Activated T-helper 1 cell treated with anti-CD3 and anti-CD28 coated beads, Interleukin-2, amount 50 U/mL, for 16 hours (primary cell): ENCODE measurements at places on chromosomes 13 and 19.

DNA sequence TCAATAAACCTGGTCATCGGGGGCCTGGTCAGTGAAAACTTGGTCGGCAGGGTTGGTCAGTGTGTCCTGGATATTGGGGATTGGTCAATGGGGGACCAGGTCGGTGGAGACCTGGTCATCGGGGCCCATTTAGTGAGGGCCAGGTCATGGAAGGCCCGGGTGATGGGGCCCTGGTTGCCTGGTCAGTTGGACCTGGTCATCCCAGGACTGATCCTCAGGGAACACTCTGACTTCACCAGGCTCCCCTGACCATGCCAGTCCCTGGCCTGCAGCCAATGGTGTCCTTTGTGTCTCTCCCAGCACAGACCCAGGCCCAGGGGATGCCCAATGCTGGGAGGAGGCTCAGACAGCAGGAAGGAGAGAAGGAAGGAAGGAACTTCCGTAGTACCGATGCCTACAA is 42.1 kb upstream of the TPM4 start:
- DNase-seq = no peak

- peak; percentile 71 for DNase-seq
These were observed 8.6 kb upstream of the TYK2 start for GRCh38 chr19:10388957-10389356.

GRCh38 chr13:32075170-32075851 is 43.7 kb downstream of the FRY start:
- no peak for DNase-seq

- DNase-seq = no peak
These were observed 26.9 kb upstream of the TMEM160 start for GRCh38 chr19:47075179-47075810.

DNA sequence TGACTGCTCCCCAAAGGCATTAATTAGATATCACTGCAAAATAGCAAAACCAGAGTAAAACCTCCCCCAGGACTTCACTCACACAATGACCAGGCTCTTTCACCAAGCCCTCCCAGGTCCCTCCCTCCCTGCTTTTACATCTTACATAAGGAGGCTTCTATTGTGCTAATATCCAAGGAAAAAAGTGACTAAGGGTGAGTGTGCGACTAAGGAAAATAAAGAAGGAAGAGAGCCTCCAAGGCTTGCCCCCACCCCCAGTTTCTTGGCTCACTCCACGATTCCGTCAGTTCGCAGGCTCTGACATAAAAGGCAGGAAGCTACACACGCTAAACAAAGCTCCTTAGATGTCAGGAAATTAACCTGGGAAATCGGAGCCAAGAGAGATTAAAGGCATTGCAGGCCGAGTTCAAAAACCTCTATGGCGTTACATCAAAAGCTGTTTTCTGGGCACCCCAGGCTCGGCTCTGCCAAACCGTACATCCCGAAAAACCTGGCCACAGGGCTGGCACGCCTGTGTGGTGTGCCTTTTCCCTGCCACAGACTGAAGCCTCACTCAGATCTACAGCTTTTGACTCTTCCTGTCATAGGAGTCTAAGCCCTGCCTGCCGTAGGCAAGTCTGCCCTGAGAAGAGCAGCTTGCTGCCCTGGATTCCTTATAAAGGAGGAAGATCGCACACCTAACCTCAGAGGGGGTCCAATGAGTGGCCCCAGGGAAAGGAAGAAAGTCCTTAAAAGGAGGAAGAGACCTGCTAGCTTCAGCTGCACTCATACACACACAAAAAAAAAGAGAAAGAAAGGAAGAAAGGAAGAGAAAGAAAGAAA is 67.0 kb upstream of the SERP2 start:
- DNase-seq = no peak

GRCh38 chr19:5345895-5346386 is 5.3 kb upstream of the PTPRS start:
- DNase-seq = no peak

DNA sequence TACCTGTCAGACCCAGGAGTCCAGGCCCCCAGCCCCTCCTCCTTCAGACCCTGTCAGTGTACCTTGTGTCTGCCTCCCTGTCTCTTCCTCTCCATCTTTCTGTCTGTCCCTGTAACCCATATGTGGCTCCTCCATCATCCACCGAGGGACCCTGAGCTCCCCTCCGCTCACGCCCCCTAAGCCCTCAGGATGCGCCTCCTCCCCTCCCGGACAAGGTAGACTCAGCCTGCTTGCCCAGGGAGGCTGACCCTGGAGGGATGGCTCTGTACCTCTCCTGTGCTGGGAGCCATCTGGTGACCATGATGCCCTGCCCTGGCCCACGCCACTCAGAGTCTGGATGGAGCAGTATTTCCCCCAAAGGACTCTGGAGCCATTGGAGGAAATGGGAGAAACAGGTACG is 1.0 kb upstream of the CAPN12 start:
- DNase-seq = no peak

- no peak for DNase-seq
These were observed 270.4 kb downstream of the ENOX1 start for GRCh38 chr13:43516401-43516833.

- no peak for DNase-seq
These were observed 23.7 kb upstream of the GPR18 start for GRCh38 chr13:99281811-99282263.

GRCh38 chr19:29402563-29402962 is 123.2 kb upstream of the VSTM2B start:
- DNase-seq = no peak

- no peak for DNase-seq
These were observed 2.7 kb downstream of the TPP2 start for GRCh38 chr13:102599426-102600012.

DNA sequence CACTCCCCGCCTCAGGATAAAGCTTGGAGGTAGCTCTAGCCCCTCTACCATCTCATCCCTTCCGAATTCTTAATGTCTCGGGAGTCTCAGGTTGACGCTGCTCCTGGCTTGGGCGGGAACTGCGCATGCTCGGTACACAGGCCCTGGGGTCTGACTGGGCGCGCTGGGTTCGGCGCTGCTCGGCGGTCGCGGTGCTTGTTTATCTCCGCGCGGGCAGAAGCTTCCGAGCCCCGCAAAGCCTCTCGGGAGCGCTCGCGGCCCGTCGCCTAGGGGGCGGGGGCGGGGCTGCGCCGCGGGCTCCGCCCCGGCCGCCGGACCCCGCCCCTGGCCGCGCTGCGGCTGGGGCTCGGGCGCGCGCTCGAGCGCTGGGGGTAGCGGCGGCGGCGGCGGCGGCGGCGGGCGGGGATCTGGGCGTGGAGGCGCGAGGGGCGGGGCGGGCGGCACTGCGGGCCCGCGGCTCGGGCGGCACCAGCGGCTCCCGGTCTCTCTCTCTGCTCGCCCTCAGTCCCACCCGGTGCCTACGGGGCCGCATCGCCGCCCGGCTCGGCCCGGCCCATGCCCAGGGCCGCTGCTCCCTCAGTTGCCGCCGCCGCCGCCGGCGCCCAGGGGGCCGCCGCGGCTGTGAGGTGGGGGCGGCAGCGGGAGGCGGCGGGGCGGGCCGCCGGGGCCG is at the start of gene RAP2A:
Gene RAP2A, plus strand, starts transcription at position 443 of the 670 bp plus-strand sequence. CDS start 302 bp downstream, outside the sequence.
- peak; percentile 84 for DNase-seq

GRCh38 chr19:6161271-6161850 is 25.9 kb downstream of the ACSBG2 start:
- no peak for DNase-seq

DNA sequence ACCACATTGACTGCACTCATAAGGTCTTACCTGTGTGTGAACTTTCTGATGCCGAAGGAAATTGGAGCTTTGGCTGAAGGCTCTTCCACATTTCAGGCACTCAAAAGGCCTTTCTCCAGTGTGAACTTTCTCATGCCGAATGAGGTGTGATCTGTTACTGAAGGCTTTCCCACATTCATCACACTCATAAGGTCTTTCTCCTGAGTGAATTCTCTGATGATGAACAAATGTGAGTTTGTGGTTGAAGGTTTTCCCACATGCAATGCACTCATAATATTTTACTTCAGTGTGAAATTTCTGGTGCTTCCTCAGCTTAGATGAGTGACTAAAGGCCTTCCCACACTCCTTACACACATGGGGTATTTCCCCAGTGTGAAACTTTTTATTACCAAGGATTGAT is 5.7 kb downstream of the ZNF132 start:
- DNase-seq = no peak

DNA sequence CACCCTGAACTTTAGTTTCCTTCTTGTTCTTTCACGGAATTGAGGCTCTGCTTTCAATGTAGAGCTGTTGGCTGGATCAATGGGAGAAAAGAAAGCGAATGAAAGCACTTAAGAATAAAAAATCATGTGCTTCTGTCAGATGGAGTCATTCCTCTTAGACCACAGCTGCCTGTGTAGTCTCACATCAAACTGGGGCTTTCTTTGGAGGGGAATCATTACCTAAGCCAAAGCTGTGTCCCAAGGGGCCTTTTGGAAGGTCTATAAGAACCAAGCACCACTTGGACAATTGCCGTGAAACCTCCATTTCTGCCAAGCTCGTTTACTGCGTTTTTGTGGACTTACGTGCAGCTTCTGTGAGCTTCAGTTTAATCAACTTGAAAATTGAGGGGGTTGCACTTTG is 44.2 kb upstream of the RNF113B start:
- no peak for DNase-seq

DNA sequence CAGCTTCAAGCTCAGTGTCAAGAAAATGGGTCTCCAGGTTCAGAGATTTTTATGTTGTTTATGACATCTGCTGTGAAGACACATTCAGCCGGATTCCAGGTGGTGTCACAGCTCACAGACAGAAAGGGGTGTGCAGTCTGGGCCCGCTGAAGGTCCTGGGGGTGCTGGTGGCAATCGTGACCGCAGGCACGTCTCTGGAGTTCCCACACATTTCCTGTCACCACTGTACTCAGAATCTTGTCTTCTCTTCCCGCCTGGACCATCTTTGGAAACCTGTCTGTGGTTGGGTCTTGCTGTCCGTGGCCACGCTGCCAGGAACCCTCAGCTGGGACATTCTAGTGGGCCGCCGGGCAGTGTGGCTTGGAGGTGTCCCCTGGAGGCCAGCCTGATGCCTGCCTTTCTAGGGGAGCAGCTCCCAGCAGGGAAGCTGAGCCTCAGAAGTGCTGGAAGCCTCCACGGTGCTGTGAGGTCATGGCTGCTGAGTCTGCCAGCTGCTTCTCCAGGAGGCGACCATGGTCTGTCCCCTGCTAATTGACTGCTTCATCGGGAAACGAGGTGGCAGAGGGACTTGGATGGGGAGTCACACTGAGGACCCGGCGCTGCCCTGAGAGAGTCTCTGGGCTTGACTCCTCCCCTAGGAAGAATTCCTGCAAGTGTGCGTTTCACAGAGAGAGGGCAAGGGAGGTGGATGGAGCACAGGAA is 3.7 kb downstream of the TEX29 start:
- DNase-seq = no peak

DNA sequence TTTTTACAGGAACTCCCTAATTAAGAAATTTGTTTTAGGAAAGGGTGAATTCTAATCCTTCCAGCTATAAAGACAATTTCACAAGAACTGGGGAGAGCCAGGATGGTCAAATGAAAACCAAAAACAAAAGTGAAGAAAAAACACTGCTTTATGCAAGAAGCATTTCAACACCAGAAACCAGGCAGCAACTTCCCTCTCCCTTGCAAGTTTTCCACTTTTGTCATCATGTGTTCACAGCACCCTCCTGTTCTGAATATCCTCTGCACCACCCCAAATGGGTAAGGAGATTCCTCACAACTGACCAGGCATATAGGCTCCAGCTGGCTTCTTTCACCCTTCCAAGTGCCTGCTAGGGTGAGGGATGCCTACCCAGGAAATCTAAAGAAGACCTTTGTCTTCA is 328.1 kb downstream of the TBC1D4 start:
- DNase-seq = no peak
